ENCODE measurements at places on chromosomes 2 and 18.

- DNase-seq: no peak
Measured at GRCh38 chr2:62947403-62947802, 103.2 kb upstream of the OTX1 start.

DNA sequence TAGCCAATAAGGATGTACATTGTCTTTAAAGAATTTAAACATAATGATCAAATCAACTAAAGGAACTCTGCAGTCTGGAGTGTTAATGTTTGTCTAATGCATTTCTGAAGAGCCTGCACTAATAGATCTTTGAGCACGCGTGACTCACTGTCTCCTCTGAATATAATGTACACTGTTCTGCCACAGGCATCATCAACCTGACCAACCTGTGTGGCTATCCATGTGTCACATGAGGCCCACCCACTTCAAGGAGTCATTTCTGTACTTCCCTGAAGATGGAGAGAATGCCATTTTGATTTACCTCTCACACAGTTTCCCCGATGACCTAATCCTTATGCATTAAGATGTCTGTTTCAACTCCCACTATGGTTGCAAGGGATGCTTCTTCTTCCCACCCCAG, 434.0 kb upstream of the SPHKAP start:
- no peak for DNase-seq

GRCh38 chr2:95012881-95013550, 12.5 kb upstream of the MAL start:
- DNase-seq: no peak

GRCh38 chr2:85158559-85159273, 25.5 kb downstream of the TCF7L1 start:
- no peak for DNase-seq

- no peak for DNase-seq
Measured at GRCh38 chr2:74959106-74959751, 786 bp downstream of the POLE4 start.

DNA sequence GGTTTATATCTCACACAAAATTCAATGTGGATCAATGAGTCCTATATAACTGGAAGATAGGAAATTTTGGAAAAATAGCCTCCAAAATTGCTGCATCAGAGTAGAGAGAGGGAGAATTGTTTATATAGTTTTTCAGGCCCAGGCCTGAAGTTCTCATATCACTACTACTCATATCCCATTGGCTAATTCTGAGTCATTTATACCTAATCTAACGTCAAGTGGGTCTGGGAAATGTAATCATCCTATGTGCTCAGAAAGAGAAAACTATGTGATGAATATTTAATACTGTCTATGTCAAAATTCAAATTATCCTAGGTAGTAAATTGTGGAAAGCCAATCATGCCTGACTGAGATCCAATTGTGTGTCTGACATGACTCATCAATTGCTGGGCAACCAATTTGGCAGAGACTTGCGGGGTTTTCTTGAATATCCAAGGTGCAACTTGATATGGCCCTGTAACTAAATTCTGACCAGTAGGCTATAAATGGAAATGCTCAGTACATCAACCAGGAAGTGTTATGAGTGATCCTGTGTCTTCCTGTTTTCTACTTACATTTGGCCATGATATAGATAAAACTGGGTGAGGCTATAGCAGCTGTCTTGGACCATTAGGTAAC, 744.4 kb downstream of the KCNJ3 start:
- no peak for DNase-seq

DNA sequence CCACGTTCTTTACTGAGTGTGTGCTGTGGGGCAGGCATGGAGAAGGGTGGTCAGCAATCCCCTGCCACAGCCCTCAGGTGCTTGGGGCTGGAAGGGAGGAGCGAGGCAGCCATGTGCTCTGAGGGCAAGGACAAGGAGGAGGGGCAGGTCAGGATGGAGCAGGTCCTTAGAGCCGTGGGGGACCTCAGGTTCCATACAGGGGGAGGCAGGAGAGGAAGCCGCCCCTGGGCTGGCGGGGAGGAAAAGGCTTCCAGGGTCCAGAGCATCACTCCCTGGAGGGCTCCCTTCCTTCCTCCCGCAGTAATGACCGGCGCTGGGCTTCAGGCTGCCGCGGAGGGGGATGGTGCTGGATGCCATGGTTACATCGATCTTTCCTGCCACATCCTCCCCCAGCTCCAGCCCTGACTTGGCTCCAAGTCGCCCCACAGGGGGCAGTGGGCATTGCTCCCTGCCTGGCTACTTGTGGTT, 6.6 kb downstream of the GAREM2 start:
- DNase-seq: no peak

DNA sequence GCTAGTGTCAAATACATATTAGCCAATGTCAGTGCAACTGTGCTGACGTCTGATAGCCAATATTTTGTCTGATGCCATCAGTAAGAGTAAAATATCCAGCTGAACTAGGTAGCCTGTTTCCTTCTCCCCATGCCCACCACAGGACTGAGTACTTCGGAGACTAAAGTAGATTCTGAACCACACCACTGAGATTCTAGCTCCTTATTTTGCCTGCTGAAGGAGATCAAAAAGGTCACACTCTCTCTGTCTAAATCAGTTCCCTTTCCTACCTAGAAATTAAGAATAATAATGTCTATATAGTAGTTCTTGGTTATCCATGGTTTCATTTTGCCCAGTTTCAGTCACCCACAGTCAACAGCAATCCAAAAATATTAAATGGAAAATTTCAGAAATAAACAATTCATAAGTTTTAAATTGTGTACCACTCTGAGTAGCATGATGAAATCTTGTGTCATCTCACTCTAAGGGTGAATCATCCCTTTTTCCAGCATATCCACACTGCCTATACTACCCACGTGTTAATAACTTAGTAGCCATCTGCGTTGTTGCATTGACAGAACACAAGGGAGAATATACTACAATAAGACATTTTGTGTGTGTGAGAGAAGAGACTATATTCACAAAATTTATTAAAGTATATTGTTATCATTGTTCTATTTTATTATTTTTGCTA, 1043.3 kb upstream of the PIK3C3 start:
- DNase-seq: no peak

- peak; percentile 52 for DNase-seq
Measured at GRCh38 chr2:105929516-105929915, 184.8 kb downstream of the NCK2 start.

- no peak for DNase-seq
Measured at GRCh38 chr18:25659541-25659940, 307.6 kb upstream of the ZNF521 start.

GRCh38 chr2:69299772-69300516, 87.1 kb downstream of the GFPT1 start:
- no peak for DNase-seq

DNA sequence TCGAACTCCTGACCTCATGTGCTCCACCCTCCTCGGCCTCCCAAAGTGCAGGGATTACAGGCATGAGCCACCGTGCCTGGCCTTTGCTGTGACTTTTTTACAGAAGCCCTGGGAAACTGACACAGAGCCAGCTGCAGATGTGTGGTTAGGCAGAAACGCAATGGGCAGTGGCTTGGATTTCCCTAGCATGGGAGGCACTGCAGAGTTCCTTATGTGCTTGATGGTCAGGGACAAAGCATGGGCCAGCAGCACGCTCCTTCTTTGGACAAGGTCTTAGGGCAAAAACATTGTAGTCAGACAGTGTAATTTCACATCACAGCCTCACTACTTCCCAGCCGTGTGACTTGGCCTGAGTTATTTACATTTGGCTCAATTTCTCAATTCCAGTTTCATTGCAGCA, 153.9 kb downstream of the RNF144A start:
- DNase-seq: no peak

GRCh38 chr2:16813593-16813992, 148.0 kb upstream of the CYRIA start:
- DNase-seq: no peak

- DNase-seq: no peak
Measured at GRCh38 chr2:200026332-200027230, 71.2 kb downstream of the MAIP1 start.

GRCh38 chr2:55567298-55567697, 47.8 kb downstream of the CFAP36 start:
- no peak for DNase-seq

DNA sequence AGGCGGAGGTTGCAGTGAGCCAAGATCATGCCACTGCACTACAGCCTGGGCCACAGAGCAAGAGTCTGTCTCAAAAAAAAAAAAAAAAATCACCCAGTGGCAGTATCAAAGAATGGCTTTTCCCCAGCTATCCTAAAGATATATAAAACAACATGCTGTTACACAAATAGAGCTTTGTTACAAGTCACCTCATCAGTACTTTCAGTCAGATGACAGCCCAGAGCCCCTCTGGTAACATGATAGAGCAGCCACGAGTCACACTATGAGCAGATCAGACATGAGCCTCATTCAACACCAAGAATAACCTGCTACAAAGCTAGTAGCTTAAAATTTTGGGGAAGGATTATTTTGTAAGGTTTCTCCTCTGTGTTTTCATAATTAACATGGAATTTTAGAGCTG, 25.2 kb downstream of the PDE11A start:
- peak; percentile 86 for DNase-seq

DNA sequence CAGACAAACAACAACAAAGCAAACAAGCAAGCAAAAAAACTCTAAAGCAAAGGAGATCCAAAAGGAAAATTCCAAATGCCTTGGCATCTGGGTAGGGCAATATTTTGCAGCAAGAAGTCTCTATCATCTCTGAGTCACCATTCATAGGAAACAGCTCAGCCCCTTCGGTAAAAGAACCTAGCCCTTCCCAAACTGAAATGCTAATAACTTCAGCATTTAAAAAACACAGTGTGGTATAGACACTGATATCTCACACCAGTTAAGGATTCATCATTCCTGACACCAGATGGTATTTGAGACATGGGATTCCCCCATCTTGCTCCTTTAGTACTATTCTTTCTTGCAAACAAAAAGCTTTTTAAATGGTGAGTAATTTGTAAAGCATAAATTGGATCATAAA, 491.8 kb downstream of the TXNL1 start:
- no peak for DNase-seq

DNA sequence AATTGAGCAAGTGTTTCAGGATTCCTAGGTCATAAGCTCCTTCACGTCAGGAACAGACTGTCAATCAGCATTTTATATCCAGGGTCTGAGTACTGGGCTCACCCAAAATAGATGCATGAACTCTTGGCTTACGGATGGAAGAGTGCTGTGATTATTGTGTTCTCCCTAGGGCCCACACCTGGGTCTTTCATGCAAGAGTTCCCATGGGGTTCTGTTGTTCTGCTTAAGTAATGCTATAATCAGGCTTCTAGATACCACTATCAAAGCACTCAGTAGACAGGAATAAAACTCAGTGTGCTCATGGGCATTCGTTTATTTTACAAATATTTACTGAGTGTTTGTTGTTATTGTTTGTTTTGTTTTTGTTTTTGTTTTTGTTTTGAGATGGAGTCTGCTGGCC, 46.4 kb upstream of the PMAIP1 start:
- DNase-seq: no peak

DNA sequence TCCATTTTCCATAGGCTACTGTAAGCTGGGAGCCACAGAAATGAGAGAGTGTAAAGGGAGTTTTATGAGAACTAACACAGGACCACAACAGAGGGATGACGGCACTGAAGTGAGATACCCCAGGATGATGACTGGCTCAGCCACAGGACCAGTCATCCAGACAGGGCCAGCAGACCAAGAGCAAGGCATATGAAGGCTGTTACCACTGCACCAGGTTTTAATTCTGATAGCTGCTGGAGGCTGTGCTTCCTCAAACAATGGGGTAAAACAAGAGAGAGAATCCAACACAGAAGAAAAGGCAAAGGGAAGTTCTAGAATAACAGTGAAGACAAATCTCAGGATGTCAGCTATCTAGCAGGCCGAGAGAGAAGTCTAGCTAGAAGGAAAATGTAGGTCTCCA, 94.9 kb downstream of the BCL2 start:
- DNase-seq: no peak

GRCh38 chr2:235774153-235774870, 280.5 kb downstream of the AGAP1 start:
- no peak for DNase-seq

DNA sequence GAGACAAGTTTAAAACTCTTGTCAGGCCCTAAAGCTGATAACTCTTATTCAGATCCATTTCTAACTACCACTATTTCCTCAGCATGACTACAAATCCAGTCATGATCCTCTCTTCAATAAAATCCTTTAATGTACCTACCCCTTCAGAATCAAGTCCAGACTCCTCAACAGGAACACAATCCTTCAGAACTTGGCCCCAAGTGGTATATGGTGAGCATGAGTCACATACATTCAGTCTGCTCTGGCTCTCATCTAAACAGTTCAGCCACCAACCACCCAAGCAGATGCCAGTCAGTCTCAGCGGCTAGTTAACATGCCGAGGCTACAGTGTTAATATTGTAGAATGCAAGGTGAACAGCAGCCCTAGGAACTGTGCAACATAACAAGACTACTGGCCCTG, 9.7 kb downstream of the LMAN2L start:
- no peak for DNase-seq

DNA sequence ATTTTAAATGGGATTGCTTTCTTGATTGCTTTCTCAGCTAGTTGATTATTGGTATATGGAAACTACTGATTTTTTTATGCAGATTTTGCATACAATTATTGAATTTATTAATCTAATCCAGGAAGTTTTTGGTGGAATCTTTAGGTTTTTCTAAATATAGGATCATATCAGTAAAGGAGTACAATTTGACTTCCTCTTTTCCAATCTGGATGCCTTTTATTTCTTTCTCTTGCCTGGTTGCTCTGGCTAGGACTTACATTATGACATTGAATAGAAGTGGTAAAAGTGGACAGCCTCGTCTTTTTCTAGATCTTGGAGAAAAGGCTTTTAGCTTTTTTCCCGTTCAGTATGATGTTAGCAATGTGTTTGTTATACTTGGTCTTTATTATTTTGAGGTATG, 51.3 kb downstream of the OTX1 start:
- DNase-seq: no peak

GRCh38 chr18:24757134-24757533, 296.7 kb downstream of the HRH4 start:
- DNase-seq: no peak

DNA sequence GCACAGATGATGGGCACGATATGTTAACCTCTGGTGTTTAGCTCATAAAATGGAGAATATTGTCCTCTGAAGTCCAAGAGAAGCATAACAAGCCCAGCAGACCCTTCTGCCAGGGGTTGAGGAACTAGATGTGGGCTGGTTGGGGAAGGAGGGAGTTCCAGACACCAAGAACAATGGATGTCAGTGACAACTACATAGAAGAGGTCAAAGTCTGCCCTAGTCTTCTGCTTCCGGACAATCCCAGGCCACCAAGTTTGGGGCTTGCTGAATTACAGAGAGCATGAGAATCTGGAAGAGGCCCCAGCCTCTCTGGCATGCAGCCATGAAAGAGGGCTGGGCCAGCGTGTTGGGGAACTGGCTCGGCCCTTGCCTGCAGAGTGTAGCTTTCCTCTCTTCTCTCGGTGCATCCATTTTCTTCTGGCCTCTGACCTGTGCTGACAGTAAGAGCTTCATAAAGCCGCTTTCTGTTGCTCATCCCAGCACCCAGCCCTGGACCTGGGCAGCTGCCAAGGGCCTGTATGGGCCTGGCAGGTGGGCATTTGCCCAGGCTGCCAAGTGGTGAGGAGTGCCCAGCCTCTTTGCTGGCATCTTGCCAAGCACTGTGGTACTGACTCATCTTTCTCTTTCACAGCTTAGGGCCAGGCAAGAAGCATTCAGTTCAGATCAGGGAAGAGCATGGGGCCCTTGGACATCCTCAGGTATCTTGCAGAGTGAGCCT, 14.6 kb upstream of the LAPTM4A start:
- peak; percentile 38 for DNase-seq

All from foreskin melanocyte (primary cell).